ENCODE measurements at places on chromosomes 5 and 9. TPM values are rescaled to one million over a fixed set of nuclear protein-coding genes. Genes with fewer than 3 reads are reported as not detected.
A peak's percentile ranks its signal among the peaks of the same experiment; 100 is the strongest.

GRCh38 chr9:132901858-132902831 lies 23.4 kb downstream of the SPACA9 start:
- peak; percentile 89 for DNase-seq

- no peak for DNase-seq
Measured at GRCh38 chr9:2574203-2574602, 47.4 kb upstream of the VLDLR start.

- DNase-seq: no peak
Measured at GRCh38 chr5:96658272-96658671, 3.9 kb upstream of the CAST start.

DNA sequence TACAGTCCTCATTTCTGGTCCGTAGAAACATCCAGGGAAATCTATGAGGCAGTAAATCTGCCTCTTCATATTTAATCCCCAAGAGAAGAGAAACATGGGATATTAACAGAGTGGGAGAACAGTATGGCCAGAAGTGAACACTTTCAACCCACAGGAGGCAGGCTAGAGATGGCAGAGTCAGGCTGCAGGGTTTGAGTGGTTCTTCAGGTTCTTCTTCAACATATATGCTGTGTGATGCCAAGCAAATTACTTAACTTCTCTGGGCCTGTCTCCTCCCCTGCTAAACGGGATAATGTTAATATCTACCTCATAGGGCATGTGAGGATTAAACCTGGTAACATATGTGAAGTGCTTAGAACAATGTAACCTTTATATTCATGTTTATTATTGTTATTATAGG lies 321.8 kb downstream of the PSAT1 start:
- no peak for DNase-seq

- no peak for DNase-seq
Measured at GRCh38 chr5:59321642-59322041, 571.9 kb downstream of the PDE4D start.

DNA sequence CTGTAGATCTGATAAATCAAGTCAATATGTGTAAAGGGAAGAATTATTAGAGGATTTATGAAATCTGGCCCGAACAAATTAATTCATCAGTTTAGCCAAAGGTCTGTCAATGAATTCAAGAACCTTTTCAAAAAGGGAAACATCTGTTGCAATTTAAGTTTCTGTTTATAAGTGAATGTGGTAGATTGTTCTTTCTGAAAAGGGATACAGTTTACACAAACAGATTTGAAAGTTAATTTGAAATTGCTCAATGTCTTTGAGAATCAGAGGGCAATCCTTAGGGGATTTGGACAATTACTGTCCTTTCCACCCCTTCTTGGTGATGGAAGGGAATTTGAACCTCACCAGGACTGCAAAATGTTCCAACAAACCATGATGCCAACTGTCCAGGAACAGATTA lies 29.7 kb upstream of the ERCC6L2 start:
- no peak for DNase-seq

GRCh38 chr5:99355881-99356280 lies 427.1 kb upstream of the CHD1 start:
- DNase-seq: no peak

- no peak for DNase-seq
Measured at GRCh38 chr9:138043411-138044345, 166.1 kb downstream of the CACNA1B start.

- DNase-seq: no peak
Measured at GRCh38 chr9:100486479-100487176, 13.7 kb downstream of the TMEFF1 start.

GRCh38 chr5:178515776-178516503 lies 74.3 kb downstream of the COL23A1 start:
- no peak for DNase-seq

GRCh38 chr5:14178671-14179211 lies 35.6 kb downstream of the TRIO start:
- DNase-seq: peak; percentile 56

DNA sequence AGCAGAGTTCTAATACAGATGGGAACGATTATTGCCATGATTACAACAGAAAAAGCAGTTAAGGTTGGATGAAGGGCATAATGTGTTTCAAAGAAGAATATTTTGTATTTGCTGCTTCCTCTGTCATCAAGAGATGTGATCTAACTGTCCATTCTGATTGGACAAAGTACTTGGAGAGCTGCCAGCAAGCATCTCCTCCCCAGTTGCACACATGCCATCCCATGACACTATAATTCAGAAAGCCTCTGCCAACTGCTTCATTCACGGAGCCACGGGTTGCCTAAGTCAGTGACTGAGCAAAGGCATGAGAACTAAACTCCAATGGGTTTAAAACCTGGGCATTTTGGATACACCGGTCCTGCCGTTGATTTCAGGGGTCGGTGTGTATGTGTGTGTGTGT lies 253.8 kb downstream of the CRB2 start:
- no peak for DNase-seq

DNA sequence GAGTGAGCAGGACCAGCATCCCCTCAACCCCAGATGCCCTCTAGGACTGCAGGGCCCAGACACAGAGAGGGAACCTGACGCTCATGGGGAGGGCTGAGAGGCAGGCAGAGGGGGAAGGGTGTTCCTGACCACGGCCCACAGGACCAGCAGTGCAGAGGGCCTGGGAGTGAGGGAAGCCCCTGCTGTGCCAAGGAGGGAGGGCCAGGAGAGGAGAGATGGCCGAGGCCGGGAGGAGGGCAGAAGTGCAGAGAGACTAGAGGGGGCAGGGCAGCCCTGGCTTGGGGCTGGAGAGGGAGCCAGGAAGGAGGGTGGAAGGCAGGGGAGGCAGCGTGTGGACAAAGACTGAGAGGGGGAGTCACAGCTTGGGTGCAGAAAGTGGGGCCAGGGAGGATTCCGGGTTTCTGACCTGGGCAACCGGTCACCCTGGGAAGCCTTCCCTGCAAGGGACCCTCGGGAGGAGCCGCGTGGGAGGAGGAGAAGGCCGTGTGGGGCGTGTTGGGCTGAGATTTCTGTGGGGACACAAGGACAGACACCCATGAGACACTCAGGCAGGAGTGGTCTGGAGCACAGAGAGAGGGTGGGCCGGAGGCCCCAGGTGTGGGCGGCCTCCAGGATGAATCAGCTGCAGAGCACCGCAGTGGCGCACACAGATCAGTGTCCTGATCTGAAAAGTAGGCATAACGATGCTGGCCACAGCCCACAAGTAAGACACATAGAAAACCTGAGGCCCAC lies 117.5 kb downstream of the ADAMTS2 start:
- no peak for DNase-seq

GRCh38 chr9:94638335-94639060 lies 820 bp downstream of the FBP1 start:
- no peak for DNase-seq

- no peak for DNase-seq
Measured at GRCh38 chr9:132743931-132744479, 73.7 kb downstream of the GTF3C4 start.

- no peak for DNase-seq
Measured at GRCh38 chr5:148760945-148761638, 65.3 kb upstream of the ADRB2 start.

DNA sequence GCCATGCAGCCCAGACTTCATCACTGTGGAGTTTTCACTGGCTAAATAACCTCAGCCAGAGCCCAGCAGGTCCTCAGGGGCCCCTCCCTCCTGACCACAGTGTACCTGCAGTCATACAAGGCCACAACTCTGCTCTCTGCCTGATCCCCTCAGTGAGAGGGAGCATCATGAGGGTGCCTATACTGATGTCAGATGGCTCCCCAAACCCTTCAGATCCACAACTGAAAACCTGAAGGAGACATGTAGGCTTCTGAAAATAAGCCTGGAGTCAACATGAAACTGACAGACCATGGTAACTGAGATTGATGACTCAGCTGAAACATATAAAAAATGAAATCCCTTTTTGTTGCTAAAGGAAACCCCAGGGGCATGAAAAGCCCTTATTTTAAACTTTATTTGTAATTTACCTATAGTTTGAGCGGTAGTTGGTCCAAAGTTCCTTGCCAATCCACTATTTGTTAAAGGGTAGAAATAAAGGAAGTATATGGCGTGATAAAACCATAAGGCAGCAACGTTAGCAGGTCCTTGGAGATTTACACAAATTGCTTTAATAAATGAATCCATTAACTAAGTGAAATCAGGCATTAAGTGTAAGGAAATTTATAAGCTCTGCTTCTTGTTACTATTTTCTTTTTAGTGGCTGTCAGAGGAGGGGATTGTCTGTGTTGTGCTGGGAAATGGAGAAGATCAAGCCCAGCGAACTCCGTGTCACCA lies 68.3 kb downstream of the FGF1 start:
- no peak for DNase-seq

DNA sequence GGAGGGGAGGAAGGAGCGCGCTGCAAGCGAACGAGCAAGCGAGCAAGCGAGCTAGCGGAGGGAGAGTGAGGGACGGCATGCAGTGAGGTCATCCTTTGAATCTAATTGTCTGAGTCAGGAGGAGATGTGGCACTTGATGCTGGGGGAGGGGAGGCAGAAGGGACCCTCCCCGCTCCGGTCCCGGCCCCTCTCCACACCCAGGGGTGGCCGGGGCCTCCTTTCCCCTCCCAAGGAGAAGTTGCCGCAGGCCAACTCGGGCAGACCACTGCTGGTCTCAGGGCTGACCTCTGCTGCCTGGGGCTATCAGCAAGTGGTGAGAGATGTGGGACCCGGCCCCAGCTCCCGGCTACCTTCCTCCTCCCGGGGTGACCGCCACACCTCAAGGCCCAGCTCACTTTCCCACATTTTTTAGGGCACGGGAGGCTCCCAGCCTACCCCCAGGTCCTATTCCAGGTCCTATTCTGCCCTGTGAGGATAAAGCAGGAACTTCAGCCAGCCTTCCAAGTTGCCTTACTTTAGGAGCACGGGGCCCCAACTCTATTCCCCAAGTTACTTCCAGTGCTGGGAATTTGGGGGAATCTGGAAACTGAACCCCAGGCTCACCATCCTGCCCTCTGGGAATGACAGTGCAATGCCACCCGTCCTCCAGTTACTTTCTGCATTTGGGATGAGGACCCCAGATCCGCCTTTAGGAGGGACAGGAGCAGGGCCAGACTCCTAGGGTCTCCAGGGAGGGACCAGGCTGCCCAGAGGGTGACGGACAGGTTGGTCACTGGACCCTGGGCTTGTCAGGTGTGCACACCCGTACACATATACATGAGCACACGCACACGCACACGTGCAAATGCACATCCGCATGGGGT lies 11.1 kb downstream of the CNTFR start:
- DNase-seq: no peak

- no peak for DNase-seq
Measured at GRCh38 chr9:7935681-7936080, 136.1 kb upstream of the DMAC1 start.

- no peak for DNase-seq
Measured at GRCh38 chr5:150488519-150489359, 19.2 kb upstream of the NDST1 start.

DNA sequence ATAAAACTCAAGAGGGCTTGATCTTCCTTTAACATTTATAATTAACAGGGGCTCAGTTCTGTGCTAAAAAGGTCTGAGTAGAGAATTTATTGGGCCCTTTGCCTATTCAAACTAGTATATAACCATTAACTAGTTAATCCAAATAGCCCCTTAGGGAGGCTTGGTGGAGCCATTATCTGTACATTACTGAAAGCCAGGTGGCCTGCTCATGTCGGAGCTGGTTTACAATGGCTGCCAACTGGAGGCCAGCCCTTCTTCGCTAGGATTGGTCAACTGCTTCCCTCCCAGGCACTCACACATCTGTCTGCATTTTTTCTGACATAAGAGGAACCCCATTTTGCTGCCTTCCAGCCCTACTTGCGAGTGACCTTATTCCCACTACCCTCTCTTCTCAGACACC lies 30.4 kb upstream of the NDFIP1 start:
- DNase-seq: no peak

GRCh38 chr5:140785905-140786686 lies at the start of gene PCDHA1:
PCDHA1 (plus strand) TSS chr5:140786140.
- no peak for DNase-seq

- DNase-seq: no peak
Measured at GRCh38 chr9:89021154-89021803, 30.0 kb downstream of the S1PR3 start.

- peak; percentile 74 for DNase-seq
Measured at GRCh38 chr9:117034866-117035265, 347.8 kb downstream of the TRIM32 start.

DNA sequence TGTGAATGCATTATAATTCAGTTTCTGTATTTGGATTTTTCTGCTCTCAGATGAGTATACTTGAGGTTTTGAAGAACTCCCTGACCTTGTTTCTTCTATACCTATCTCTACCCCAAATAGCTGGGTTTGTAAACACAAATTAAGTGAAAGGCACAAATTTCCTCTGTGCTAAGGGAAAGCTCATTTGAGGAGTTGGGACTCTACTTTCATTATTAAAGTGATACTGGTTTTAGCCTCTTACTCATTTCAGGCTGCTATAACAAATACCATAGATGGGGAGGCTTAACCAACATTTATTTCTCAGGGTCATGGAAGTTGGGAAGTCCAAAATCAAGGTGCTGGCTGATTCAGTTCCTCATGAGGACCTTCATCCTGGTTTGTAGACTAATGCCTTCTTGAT lies 97.2 kb upstream of the ANKH start:
- DNase-seq: no peak

DNA sequence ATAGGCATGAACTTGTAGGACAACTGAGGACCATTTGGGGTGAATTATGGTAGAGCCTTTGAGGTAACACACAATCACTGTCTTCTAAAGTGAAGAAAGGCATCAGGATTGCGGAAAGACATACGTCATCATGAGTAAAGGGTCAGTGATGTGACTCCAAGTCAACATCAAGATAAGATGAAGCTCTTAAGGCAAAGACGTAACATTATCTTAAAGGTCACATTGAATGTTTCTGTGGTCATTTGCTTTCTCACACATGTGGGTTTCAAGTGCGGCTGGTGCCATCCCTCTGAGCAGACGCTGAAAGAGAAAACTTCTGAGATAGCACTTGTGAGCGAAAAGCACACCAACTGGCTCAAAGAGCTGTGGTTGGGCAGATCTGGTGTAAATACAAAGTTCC lies 63.3 kb upstream of the GRAMD2B start:
- no peak for DNase-seq

- no peak for DNase-seq
Measured at GRCh38 chr9:107467416-107467815, 22.2 kb downstream of the KLF4 start.

PTGER4 gene
- 1.9 TPM for total RNA-seq

IL33 gene
- total RNA-seq: not detected

TMC1 gene
- total RNA-seq: 0.95 TPM

NSD1 gene
- total RNA-seq: 168 TPM

TNFSF8 gene
- not detected for total RNA-seq

ADGRD2 gene
- 1.1 TPM for total RNA-seq

NIPAL4 gene
- 0.20 TPM for total RNA-seq

TSSK1B gene
- not detected for total RNA-seq

ROPN1L gene
- total RNA-seq: 0.73 TPM

PTPRD gene
- total RNA-seq: 73.6 TPM

KIF4B gene
- 0.08 TPM for total RNA-seq

POLR3G gene
- total RNA-seq: 179 TPM

OTP gene
- not detected for total RNA-seq

KLHL3 gene
- 10.5 TPM for total RNA-seq

PCDHB5 gene
- 2.8 TPM for total RNA-seq

CCL28 gene
- not detected for total RNA-seq

PARP8 gene
- 27.6 TPM for total RNA-seq

ACTBL2 gene
- total RNA-seq: not detected

RORB gene
- 6.5 TPM for total RNA-seq

UBE2QL1 gene
- total RNA-seq: 0.43 TPM

GLDC gene
- 101 TPM for total RNA-seq

DCAF12 gene
- total RNA-seq: 29.2 TPM

RANBP3L gene
- not detected for total RNA-seq

Measured in H1 (cell line).